ENCODE measurements at places on chromosomes 4 and X.

GRCh38 chr4:44725166-44725565 is 1.2 kb downstream of the GNPDA2 start:
- DNase-seq: no peak

DNA sequence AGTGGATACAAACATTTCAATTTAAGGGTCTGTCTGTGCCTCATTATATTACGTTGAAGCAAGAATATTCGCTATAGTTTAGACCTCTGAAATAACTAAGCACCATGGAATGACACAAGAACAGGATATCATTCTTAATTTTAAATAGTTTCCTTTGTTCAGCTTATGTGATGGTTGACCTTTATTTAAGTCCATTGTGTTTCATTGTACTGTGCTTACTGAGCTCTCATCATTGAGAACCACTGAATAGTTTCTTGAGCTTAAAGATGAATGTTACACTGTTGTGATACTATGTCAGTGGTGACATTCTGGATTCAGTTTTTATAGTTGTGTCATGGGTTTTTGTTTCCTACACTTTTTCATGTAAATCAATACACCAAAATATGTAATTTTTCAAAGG is 239.3 kb downstream of the RPA4 start:
- no peak for DNase-seq

GRCh38 chrX:9562851-9563250 is 98.0 kb downstream of the TBL1X start:
- no peak for DNase-seq

DNA sequence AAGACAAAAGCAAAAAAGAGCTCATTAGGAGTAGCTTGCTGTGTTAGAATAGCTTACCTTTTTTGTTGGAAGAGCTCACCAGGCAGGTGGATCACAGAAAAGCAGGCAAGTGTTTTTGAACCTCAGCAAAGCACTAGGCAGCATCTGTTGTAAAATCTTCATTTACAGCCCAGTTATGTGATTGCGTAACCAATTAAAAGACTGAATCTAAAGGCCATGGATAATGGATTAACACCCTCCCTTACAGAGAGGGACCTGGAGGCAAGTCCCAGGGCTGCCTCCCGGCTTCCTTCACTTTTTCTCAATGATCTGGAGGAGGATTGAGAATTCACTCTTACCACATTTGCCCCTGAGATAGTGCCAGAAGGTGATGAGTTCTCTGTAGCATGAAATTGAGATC is 51.1 kb downstream of the MAMLD1 start:
- no peak for DNase-seq

- no peak for DNase-seq
Observed at GRCh38 chrX:13742397-13743176, 8.0 kb downstream of the OFD1 start.

DNA sequence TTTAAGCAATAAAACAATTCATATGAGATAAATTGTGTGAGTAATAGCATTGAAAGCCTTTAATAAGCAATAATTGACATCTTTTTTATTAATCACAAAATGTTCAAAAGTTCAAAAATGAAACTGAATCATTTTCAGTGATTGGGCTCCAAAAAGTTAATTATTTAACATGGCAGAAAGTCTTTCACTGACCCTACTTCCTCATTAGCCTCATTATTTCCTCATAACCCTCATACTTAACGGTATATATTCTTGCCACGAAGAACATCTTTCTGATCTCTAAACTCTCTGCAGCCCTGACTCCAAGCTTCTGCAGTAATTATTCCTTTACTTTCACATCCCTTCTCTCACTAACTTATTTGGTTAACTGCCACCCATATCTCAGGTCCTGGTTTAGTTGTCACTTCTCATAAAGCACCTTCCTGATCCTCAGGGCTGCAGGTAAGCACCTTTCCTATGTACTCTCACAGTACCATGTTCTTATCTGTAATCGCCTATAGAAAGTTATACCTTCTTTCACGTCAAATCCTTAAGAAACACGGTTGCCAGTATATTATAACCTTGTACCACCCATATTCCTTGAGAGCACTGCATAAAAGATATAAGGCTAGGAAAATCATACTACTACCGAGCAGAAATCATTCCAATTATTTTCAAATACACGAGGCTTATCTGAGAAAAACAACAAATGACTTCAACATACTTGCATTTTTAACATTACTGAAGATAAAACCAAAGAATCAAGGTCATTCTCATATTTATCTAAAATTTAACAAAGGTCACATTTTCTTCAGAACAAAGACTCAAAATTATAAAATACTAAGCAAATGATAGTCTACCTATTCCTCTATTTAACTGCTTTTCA is 72.2 kb downstream of the PPP3CA start:
- DNase-seq: no peak

GRCh38 chr4:6257247-6258025 is 12.2 kb upstream of the WFS1 start:
- no peak for DNase-seq

GRCh38 chrX:20218836-20219505 is 47.7 kb downstream of the RPS6KA3 start:
- DNase-seq: no peak

DNA sequence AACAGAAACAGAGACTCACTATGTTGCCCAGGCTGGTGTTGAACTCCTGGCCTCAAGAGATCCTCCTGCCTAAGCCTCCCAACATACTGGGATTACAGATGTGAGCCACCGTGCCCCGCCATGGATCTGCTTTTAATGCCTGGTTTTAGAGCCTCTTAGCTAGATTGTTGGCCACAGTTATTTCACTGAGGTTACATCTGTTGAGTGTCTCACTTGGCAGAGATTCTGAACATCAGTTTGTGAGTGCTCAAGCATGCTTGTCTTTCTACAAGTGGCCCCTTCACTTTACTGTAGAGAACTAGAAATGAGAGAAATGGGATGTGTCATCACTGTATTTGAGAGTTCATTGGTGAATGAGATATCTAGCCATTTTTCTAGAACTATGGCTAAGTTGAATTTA is 218.5 kb downstream of the APBB2 start:
- DNase-seq: no peak

- DNase-seq: no peak
Observed at GRCh38 chr4:124253080-124253479, 459.5 kb downstream of the ANKRD50 start.

DNA sequence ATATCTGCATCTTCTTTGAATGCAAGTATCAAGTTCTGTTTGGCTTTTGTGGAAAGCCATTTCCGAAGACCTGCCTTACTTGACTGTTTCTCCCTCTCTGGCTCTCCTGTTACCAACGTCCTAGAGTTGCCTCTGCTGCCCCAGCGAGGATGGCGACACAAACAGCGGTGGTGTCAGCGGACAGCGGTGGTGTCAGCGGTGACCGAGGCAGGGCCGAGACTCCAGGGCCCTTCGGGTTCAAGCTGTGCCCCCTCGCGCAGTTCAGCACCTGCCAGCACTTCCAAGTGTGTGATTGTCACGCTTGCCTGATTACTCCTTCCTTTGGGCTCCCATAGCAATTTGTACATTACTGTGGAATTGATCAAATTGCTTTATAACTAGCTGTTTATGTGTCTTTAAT is 336.9 kb upstream of the FAT1 start:
- no peak for DNase-seq

- no peak for DNase-seq
Observed at GRCh38 chr4:53895137-53895536, 169.3 kb downstream of the CHIC2 start.

DNA sequence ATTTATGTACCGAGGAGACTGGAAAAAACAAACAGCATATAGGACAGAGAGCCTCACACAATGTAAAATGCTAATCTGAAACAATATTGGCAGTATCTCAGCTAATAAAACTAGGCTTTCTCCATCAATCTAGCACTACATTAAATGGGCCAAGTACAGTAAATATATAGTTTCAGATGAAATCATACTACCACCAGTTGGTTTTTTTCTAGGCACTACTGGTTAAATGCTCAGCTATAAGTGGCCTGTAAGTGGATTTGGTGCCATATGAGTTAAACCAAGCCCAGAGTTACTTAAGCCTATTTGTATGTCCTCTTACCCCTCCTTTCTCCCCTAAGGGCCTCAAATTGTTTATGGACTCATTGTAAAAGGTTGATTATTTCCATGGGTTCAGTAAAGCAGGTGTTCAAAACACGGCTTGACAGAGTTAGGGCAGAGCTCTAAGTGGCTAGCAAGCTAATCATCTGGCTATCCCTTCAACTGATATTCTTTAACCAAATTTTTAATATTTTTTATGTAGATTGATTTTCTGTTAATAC is 57.5 kb downstream of the FAM13A start:
- DNase-seq: no peak

Data from cerebellar nuclear complex (tissue), 1 donor.